ENCODE measurements at places on chromosomes 7 and 10.
A peak's percentile ranks its signal among the peaks of the same experiment; 100 is the strongest.

GRCh38 chr10:97713826-97714400, 383 bp downstream of the MARVELD1 start:
- peak; percentile 60 for DNase-seq

- DNase-seq = no peak
These were observed 216.0 kb upstream of the ZNF32 start for GRCh38 chr10:43864656-43865055.

DNA sequence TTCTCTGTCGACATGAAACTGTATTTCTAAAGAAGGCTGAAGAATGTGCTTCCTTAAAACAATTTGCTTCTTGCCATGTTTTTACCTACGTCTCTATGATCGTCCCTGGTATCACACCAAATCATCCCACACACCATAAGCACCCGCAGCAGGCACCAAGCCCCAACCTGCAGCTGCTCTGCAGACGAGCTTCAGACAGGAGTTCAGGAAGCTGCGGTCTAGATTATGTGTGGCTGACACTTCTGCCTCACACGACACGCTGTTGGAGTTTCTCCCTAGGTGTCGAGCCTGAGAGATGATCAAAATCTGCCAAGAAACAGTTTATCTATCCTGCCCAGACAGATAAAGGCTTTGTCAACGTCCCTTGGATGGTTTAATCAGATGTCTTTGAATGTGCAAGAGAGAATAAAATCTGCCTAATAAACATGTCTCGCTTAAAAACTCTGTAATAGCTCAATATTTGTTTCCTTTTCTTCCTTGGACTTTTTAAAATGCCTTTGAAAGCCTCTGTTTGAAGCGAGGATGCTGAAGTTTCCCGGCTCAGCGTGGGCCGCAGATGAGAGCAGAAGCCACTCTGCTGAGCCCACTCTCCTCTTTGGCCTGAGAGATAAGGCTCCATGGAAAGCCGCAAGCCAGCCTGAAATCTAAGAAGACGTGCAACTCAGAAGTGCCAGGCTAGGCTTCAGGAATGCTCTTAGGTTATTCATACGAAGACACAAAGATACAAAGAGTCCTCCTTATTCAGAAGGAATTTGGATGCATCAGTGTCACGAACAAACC, 158.3 kb upstream of the PFKP start:
- DNase-seq = peak; percentile 23

DNA sequence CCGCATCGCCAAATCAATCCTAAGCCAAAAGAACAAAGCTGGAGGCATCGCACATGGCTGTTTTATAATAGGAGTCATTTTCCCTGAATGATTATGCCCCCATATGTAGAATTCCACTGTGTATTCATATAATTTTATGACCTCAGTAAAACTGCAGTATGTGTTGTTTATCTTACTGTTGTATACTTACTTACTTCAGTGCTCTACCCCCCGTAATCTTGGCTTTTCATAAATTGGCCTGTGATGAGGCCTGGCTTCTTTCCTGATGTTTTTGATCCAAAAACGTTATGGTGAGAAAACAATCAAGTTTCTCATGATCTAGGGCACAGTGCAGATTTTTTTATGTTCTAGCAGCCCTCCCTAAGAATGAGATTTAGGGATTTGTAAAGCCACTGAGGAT, 306.4 kb upstream of the FZD1 start:
- DNase-seq = no peak

DNA sequence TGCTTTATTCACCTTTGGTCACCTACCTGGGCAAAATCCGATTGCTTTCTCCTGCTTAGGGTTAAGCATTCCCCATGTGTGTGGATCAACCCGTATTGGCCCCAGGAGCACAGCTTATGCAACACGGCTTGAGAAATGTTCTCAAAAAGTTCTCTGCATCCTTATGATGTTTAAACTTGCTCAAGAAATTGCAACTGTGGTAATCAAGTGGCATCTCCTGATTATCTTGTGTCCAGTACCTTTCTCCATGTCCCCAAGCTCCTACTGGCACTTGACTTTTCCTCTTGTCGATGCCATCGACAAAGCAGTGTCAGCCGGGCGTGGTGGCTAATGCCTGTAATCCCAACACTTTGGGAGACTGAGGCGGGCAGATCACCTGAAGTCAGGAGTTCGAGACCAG, 4.7 kb upstream of the PKD2L1 start:
- no peak for DNase-seq

- DNase-seq = no peak
These were observed 16.3 kb upstream of the GIMAP6 start for GRCh38 chr7:150648353-150649079.

All from stimulated activated CD4-positive, alpha-beta T cell treated with anti-CD3 and anti-CD28 coated beads, Interleukin-2, amount 100 ng/mL, for 24 hours (primary cell).